ENCODE measurements at places on chromosomes 4 and X.
A peak's percentile ranks its signal among the peaks of the same experiment; 100 is the strongest.

DNA sequence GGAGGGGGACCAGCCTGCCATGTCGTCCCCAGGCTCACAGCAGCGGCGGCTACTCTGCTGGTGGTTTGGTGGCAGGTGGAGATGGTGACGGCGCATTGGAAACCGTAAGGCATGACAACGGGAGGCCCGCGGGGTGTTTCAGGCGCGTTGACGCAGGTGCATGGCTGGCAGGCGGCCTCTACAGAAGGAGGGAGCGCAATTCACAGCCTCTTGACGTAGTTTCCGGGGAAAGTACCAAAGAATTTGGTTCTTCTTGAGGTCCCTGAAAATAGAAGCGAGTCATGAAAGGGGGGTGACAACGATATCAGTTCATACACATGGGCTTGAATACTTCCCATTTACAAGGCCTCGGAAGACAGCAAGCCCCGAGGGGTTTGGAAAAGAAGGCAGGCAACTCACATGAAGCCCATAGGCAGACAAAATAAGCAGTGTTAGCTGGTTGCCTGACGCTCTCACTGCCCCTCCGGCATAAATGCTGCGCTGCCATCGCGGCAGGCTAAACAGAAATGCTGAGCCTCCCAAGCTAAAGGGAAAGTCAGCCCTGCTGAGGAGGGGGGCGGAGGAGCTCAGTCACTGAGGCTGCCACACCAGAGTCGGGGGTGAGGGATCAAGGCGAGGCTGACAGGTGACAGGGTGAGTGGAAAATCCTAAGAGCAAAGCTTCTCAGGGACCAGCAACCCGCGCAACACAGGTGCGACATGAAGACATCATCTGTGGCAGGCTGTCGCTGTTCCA is 52.3 kb upstream of the PDLIM3 start:
- DNase-seq, result peak; percentile 70

DNA sequence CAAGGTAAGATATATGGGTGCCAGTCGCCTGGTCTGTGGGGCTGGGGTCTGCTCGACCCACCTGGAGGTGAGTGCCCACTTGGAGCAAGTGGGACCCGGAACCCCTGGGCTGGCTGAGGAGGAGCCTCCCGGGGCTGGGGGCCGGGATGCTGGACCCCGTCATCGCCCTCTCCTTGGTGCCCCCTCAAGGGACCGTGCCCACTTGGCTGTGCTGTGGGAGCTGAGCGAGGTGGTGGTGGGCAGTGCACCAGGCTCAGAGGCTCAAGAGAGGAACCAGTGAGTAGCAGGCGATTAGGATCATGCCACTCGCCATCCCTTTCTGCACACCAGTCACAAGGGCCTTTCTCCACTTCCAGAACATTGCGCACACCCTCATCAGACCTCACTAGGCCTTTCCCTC is 203.8 kb upstream of the PSAPL1 start:
- no peak for DNase-seq

DNA sequence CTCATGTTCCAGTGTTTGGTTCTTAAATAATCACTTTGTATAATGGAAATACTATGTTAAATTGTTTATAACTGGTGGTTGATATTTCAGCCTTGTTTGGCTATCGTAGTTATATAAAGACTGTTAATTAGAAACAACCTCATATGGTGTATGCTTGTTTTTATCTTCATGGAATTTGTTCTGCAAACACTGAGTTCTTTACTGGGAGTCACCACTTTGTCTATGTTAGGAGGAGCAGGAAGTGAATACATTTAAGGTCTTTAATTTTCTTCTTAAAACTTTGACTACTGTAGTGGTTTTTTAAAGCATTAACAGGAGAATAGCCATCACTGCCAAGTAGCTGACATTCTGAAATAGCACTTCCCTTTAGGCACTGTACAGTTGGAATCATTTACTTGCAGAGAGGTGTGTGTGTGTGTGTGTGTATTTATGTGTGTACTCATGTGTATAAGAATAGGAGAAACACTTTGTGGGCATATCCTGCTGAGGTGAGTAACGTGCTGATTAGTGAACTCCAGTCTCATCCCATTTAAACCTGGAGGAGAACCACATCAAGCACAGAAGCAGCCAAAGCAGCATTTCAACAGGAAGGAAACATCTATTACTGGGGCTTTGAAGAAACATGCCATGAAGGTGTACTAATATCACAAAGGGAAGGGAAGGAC is 37.8 kb downstream of the TET2 start:
- DNase-seq, result no peak

DNA sequence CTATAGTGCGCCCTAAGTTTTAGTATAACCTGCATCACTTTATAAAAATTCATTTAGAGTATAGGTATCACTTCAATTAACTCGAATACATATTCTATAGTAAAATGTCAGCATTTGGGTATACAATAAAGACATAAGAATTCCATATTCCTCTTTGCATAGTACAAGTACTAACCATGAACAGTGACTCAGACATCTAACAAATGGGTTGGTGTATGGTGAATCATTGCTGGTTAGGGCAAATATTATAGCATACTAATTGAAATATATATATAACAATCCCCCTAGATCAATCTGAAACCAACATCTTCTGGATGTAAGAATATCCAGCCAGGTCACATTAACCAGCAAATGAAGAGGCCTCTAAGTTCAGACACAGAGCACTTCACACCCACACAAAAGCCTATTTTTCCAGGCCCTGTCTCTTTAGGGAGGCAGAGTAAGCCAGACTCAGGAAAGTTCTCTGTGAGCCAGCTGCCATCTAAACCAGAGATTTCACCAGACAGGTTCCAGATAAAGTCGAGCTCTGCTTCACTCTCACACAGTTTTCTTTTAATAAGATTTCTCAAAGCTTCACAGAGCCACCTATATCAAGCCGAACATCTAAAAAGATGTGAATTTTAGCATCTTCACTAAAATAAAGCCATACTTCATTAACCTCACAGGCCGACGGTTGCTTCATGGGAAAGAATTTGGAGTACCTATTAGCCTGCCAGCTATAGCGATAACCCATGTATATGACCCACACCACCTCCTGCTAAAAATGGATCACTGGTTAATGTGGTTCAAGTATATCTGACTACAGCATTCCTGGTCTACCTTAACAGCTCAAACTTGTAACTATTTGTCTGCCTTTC is 200.0 kb upstream of the FTHL17 start:
- no peak for DNase-seq

DNA sequence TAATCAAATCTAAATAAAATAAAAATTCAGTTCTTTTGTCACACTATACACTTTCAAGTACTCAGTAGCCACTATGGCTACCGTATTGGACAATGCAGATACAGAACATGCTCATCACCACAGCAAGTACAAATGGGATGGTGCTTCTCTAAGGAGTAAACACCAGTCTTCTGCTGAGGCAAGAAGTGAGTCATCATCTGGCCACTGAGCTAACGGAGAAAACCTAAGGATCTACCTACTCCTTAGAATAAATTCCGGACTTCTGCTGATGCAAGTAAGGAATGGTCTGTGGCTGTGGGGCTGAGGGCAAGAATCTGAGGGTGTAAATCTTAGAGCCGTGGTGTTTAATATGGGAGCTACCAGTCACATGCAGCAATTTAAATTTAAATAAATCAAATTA is 11.3 kb upstream of the RBMXL3 start:
- DNase-seq, result no peak

All from mesothelial cell of epicardium (in vitro differentiated cells).